ENCODE measurements at places on chromosomes 2 and 18.

GRCh38 chr2:56015711-56016115 lies 92.1 kb upstream of the EFEMP1 start:
- ATAC-seq, result no peak

DNA sequence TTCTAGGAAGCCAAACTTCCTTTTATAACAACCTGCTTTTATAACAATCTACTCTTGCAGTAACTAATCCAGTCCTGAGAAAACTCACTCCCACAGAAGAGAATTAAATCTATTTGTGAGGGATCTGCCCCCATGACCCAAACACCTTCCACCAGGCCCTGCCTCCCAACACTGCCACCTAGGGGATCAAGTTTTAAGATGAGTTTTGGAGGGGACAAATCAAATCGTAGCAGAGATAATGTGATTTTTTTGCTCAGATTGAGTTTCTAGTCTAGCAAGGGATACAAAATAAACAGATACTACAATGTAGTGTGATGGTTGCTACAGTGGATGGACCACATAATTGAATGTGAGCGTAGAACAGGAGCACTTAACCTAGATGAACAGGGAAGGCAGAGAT lies 52.2 kb downstream of the NCOA1 start:
- ATAC-seq, result no peak

- no peak for ATAC-seq
These were observed 307.3 kb upstream of the MEIS1 start for GRCh38 chr2:66127656-66128055.

GRCh38 chr2:2904721-2905350 lies 472.8 kb downstream of the EIPR1 start:
- ATAC-seq, result no peak

GRCh38 chr2:12315224-12315623 lies 401.5 kb upstream of the TRIB2 start:
- no peak for ATAC-seq

DNA sequence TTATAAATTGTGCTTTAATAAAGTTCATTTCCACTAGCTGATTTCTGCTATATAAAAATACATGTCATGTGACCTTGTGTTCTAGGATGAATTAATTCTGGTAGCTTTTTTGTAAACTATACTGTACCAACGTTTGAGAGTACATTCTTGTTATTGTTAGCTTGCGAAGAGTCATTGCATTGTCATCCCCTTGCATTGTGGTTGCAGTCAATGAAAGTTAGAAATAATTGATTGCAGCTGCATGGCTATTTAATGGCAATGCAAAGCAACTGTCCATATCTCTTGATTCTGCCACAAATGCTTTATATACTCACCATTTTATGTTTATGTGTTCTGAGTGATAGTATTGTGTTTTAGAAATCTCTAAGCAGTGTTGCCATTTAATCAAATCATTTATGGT lies 91.6 kb downstream of the ZNF407 start:
- no peak for ATAC-seq

- no peak for ATAC-seq
These were observed 50.1 kb downstream of the PPM1B start for GRCh38 chr2:44218771-44219170.

- ATAC-seq, result no peak
These were observed 36.8 kb upstream of the APCDD1 start for GRCh38 chr18:10417664-10418063.

- no peak for ATAC-seq
These were observed 232.3 kb upstream of the MYT1L start for GRCh38 chr2:2563309-2563860.

GRCh38 chr2:5022061-5022460 lies 670.1 kb upstream of the SOX11 start:
- no peak for ATAC-seq

- ATAC-seq, result peak; percentile 19
These were observed 110.9 kb downstream of the FAM210A start for GRCh38 chr18:13615432-13615861.

GRCh38 chr18:22066083-22066485 lies 103.3 kb upstream of the GATA6 start:
- ATAC-seq, result no peak

DNA sequence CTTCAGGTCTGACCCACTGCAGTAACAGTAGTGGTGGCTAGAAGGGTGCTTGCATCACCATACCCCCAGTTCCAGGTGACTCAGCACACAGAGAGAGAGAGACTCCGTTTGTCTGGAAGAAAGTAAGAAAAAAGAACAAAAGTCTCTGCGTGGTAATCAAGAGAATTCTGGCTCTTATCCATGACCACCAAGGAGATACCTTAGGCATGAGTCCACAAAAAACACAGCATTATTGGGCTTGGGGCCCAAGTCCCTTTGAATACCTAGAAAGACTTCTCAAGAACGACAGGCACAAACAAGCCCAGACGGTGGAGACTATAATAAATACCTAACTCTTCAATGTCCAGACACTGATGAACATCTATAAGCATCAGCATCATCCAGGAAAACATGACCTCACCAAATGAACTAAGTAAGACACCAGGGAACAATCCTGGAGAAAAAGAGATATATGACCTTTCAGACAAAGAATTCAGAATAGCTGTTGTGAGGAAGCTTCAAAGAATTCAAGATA lies 21.7 kb upstream of the BAZ2B start:
- ATAC-seq, result no peak

DNA sequence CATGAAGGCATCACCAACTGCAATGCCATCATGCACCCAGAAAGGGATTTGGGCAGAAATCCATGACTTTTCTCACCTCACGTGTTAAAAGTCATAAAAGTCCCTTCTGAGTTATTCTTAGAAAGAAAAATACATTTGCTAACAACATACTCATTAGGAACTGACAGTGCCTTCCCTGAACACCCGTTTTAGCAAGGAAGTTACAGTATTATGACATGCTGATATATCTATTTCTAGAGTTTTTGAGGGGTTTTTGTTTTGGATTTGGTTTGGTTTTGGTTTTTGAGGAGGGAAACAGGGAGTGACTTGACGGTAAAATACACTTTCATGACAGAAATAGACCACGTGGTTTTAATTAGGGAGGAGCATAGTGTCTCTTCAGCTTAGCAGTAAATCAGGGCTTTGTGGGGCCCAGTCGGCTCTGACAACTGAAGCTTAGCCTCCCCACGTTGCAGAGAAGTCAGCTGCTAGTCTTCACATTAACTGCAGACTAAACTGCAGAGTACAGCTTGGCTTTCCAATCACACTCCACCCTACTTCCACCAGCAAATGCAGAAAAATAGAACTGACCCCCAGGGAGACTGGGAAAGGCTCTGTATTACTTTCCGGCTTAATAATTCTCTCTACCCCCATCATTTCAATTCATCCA lies 141.4 kb downstream of the FAM124B start:
- ATAC-seq, result no peak

GRCh38 chr18:73352546-73352945 lies 484.8 kb upstream of the NETO1 start:
- ATAC-seq, result no peak

GRCh38 chr2:36530178-36530982 lies 67.6 kb downstream of the FEZ2 start:
- no peak for ATAC-seq

GRCh38 chr2:150209746-150210145 lies 277.7 kb downstream of the RND3 start:
- ATAC-seq, result no peak

DNA sequence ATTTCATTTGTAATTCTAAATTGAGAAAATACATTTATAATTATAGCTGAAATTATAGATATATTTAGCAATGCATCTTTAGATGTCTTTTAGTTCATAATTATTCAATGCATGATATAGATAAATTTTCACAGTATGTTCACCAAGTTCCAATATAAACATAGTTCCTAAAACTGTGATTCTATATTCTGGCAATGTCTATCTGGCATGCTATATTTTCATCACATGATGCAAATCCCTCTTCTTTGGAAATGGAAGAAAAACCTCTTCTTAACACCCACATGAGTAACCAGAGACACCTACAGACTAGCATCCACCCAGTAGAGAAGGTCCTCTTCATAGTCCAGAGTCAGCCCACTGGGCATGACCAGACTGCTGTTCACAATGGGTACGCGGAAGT lies 135.8 kb downstream of the DHRS9 start:
- no peak for ATAC-seq

DNA sequence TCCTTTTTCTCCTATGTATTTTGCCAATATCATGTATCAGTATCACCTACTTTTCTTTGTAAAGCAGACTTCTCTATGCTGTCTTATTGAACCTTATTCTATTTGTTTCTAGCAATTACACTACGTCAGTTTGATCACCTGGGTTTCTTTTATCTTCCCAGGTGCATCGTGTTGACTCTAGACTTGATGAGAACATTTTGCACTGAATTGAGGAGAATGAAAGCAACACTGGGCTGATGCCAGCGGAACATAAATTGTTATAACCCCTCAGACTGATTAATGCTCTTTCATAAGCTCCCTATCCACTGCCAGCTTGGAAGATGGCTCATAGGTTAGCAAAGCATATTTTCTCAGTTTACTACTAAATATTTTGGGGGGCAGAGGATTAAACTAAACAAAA lies 140.6 kb downstream of the EPHA4 start:
- ATAC-seq, result no peak

- ATAC-seq, result no peak
These were observed 249.0 kb upstream of the TANK start for GRCh38 chr2:160911258-160911657.

DNA sequence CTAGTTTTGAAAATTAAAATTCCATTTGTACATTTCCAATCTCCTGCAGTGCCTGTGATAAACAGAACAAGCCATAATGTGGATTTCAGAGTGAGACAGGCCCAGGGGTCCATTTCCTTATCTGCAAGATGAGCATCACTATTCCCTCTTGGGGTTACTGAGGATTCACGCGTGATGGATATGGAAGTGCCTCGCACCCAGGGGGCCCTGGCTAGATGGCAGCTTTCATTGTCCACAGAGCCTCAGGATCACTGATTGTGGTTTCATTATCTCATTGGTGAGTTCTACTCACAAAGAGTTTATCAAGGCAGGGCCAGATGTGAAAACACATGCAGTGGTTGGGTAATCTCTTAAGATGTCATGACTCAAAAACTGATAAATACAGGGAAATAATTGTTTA lies 11.6 kb downstream of the CNGA3 start:
- no peak for ATAC-seq

DNA sequence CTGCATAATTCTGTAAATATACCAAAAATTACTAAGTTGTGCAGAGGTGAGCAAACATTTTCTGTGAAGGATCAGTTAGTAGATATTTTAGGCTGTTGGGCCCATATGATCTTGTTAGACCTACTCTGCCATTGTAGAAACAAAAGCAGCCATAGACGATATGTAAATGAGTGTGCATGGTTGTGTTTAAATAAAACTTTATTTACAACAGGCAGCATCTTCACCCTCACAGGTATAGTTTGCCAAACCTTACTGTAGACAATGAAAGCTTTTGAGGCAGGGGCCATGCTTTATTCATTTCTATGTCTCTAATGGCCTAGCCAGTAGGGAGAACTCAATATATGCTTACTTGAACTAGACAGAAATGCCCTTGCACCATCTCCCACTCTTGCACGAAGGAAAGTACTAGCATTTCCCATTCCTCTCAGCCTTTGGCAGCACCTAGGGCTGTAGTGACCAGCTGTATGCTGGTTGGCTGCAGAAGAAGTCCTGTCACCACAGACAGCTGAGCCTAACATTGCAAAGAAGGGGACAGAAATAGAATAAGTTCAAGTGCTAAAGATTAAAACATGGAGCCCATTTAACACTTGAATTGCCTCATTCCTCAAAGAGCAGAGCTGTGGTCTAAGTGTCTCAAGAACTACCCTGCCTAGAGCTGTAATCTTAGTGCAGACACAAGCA lies 305.1 kb upstream of the MGAT5 start:
- no peak for ATAC-seq

GRCh38 chr2:74917702-74918619 lies 40.5 kb upstream of the POLE4 start:
- ATAC-seq, result no peak

DNA sequence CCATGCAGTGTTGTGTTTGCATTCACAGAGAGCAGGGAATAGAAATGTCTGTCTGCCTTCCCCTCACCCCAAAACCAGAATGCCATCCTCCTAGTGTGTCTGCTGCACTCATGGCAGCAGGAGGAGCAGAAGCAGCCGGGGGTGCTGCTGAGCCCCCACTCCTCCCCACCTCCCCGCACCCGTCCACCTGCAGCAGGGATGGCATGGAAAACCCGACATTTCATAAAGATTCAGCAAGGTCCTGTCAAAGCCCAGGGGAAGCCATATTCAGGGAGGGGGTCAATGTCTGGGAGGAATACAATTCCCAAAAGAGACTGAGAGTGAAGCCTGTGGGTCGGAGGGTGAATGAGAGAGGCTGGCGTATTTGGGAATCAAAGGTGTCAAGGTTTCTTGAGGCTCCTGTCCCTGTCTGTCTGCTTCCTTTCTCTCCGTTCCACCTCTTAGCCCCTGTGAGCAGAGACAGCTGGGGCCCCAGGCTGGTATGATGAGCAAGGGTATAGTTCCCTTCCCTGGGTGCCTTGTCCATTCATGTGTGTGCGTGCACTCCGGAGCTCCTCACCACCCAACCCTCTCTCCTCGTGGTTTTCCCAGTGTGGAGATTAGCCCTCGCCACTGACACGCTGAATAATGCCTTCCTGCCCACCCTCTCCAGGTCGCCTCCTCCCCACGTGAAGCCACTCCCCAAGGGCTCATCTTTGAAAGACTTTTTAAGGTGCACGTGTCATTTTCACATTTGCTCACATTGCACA lies 133.5 kb upstream of the ZNF236 start:
- ATAC-seq, result no peak

DNA sequence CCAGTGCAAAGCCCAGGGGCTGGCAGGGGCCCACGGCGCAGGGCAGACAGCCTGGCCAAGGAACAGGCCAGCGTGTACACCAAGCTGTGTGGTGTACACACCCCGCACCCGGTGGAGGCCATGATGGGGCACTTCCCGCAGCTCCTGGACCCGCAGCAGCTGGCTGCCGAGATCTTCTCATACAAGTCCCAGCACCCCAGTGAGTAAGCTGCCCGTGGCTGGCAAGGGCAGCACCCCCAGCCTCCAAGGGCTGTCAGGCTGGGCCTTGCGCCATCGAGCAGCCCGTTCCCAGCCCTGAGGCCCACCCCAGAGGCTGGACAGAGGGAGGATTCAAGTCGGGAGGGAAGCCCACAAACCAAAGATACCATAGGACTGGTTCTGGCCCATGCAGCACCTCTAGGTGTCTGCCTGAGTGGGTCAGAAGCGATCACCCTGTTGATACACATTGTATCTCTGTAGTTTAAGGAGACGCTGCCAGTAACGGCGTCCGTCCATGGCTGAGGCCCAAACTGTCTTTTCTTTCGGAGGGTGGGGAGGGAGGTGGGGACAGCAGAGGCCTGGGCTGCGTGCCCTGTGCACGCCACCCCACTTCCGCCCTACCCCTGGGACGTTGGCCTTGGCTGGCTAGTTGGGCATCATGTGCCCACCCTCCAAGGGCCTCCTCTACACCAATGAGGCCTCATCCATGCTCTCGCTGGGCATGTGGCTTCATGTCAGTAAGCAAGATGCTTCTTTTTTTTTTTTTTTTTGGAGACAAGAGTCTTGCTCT lies 16.8 kb upstream of the MTERF4 start:
- no peak for ATAC-seq

GRCh38 chr2:1837458-1837857 lies 93.1 kb upstream of the PXDN start:
- ATAC-seq, result no peak

GRCh38 chr18:9796935-9797549 lies 88.7 kb upstream of the TXNDC2 start:
- no peak for ATAC-seq

Measured in activated CD4-positive, CD25-positive, alpha-beta regulatory T cell treated with anti-CD3 and anti-CD28 coated beads, Interleukin-2, amount 50 U/mL, for 24 hours (primary cell).